ENCODE measurements at places on chromosomes 12 and 14. TPM values are rescaled to one million over a fixed set of nuclear protein-coding genes. Genes with fewer than 3 reads are reported as not detected.

Gene SLC2A3
- 21.7 TPM for total RNA-seq

GRCh38 chr14:70188659-70189455, at the start of gene SLC8A3:
Gene SLC8A3, minus strand, starts transcription at chr14:70188951. Its CDS starts 20,529 bp downstream, at chr14:70168422.
- peak; percentile 51 for DNase-seq

DNA sequence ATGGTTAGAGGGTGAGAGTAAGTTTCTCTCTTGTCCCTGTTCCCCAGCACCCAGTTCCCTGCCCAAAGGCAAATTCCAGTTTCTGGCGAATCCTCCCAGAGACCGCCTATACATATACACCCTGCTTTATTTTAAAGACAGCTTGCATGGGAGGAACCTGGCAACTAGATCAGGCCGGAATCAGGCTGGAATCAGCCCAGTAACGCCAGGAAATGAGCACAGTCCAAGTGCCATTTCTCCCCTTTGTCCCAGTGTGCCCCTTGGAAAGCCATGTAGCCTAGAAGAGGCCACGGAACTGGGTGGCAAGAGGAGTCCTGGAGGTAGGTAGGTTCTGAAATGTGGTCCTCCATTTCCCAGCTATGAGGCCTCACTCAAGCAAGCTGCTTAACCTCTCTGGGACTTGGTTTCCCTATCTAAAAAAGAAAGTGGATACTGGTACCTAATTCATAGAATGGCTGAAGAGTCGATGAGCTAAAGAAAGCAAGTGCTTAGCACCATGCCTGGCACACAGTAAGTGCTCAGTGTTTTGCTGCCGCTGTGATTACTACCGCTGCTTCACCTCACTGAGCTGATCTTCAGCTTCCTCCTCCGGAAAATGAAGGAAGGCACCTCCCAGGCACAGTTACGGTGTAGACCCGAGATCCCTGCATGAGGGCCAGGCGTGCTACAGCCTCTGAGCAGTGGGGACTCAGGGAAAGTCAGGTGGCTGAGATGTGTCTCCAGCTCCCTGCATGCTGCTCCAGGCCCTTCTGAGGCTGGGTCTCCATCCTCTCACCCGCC, 36.4 kb downstream of the PITPNM2 start:
- no peak for DNase-seq

DNA sequence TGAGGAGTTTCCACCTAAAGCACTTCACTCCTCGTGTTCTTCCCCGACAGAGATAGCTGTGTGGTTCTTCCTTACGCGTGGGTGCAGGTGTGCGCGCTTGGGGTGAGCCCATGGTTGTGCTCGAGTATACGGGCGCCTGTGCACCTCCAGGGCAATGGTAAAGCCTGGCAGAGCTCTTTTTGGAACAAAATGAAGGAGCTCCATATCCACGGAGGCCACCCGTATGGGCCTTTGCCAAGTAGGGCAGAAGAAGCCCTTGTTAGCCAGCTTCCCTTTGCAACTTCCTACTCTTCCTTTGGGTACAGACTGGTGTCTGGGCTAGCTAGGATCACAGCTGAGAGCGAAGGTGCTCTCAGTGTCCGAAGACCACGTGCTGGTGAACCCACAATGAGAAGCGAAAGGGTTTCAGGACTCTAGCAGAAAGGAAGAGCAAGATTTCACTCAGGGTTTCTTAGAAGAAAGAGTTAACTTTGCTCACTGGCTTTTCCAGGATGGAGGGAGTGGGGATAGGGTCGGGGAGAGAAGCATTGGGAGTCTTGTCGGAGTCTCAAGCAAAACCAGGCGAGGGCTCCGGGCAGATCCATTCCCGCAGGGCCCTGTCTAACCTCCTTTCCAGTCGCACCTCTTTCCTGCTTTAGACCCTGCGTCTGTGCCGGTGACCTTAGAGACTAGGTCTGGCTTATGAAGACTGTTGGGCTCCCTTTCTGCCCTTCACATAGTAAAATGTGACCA, 960 bp upstream of the LRFN5 start:
- DNase-seq = peak; percentile 14

DNA sequence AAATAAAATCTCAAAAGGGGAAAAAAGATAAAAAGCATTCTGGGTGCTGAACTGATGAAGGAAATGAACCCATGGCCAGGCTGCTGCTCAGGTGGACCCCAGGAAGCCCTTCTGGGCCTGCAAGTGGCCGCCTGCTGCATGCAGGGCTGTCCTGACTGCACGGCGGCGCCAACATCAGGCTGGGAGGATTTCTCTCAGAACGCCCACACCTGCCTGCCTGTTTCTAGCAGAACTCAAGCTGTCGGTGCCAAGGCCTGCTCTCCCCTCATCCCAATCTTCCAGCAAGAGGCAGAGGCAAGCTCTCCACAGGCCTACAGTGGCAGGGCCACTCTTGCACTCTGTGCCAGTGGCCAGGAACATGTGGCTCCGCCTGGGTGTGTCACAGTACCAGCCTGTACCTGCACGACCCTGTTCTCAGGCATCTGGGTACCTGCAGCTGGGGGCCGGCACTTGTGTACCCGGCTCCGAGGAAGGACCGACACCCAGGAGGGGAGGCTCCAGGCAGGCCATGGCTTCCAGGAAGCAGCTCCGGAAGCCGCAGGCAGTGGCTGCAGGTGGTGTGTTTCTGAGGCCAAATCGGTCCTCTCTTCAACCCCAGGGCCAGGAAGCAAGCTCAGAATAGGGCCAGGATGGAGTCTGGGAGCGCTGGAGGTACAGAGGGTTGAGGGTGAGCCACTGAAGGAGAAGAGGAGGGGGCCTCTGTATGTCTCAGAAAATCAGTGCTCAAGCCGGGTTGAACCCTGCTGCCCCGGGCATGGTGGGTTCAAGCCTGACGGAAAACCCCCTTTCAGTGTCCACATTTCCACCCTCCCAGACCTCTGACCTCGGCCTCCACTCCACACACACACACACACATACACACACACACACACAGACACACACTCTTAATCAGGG, 2.5 kb upstream of the INF2 start:
- DNase-seq = no peak

DNA sequence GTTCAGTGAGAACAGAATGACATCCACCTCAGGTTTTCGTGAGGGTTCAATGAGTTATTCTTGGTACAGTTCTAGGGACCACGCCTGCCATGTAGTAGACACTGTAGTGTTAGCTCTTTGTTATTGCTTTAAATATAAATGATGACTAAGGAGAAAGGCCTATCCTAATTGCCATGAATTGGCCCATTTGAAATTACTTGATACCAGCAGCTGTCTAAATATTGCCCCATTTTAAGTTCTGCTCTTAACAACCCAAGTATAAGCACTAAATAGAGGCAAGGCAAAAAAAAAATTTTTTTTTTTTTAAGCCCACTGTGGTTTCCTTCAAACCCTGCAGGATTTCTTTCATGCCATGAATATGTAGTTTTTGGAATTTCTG, 84.5 kb downstream of the BORCS5 start:
- no peak for DNase-seq

DNA sequence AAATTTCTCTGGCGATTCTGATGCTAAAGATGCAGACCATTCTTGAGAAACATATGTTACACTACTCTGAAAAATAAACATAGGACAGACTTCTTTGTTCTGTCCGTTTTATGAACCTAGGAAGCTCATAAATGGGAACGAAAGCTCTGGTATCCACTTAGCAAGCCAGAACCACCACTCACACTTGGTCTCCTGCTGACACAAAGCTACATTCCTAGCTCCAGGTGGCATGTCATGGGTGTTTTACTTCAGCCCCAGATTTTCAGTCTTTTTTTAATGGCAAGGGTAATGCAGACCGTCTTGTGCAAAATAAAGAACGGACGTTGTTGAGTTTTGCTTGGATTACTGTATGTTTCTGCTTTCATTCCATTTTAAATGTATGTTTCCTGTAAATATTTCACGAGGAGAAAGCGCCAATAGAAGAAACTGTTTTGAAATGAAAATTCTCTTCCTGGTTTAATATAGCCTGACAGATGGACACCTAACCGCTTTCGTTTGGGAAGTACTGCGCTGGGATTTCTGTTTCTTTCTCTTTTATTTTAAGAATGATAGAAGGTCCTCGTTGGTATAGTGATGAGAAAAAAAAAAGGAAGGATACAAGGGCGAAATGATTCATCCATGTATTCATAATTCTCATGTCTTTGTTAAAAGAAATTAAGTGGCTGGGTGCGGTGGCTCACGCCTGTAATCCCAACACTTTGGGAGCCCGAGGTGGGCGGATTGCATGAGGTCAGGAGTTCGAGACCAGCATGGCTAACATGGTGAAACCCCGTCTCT, 871 bp upstream of the COQ5 start:
- no peak for DNase-seq

GRCh38 chr12:102249079-102249841, 51.6 kb upstream of the PMCH start:
- DNase-seq = no peak

DNA sequence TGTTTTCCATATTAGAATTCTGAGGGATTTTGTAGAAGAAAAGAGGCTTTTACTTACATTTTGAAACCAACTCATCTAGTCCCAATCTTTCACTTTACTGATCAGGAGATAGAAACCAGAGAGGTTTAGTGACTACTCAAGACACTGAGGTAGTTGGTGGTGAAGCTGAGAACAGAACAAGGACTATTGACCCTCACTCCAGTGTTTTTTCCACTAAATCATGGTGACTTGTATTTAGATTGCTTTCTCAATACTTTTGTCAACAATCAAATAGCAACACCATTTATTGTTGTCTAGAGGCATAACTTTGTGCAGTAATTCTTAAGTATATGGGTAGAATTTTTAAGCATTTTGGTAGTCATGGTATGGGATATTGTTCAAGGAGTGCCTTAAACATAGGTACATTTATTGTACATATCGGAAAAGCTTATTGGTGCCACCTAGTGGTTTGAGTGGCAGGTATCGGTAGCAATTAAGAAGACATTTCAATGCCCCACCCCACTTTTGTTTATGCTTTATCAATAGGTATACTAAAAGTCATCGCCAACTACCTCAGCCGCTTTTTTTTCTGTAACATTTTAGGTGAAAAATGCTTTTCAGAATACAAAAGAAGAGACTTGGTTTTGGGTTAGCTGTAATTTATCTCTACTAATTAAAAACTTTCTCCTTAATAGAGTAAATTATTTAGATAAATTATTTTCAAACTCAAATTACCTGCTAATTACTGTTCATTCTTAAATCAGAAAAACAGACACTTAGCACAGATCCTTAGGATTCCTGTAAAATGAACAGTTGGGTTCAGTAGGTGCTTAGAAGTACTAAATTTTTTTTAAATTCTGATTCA, 47.3 kb upstream of the PAWR start:
- no peak for DNase-seq

GRCh38 chr12:128365032-128365431, 98.1 kb downstream of the TMEM132C start:
- DNase-seq = no peak
